ENCODE measurements at places on chromosomes 4 and X.

- no peak for DNase-seq
These were observed 738.6 kb upstream of the GRIA3 start for GRCh38 chrX:122445466-122445865.

DNA sequence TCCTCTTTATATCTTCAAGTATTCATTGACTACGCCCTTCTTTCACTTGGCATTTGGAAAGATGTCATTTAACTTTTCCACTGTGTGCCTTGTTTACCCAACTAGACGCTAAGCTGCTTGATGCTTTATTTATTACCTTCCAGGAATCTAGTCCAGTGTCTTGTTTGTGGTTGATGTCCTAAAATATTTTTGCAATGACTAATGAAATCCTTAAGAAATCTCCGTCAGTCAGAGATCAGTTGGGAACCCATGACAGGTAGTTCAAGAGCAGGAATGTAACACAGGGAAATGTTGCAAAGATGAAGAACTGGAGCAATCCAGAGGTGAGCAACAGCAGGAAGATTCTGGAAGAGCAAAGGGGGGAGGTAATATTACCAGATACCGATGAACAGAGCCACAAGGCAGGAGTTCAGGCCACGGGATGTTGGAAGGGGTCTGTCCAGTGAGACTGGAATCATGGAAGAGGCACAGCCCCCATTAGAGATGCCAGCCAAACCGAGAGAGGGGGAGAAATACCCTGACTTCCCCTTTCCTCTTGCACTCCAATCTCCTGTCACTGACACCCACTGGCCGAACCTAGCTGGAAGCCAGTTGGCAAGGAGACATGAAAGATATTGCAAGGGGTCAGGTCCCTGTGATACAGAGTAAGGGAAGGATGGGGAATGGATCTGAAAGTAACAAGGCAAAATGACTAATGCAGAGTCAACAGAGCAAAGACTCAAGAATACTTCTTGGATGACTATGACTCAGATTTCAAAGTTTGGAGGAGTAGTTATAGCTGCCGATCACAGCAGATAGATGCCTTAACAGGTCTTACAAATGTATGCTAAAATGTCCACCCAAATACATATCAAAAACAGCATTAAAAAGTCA lies 62.7 kb upstream of the PHKA2 start:
- DNase-seq: no peak

DNA sequence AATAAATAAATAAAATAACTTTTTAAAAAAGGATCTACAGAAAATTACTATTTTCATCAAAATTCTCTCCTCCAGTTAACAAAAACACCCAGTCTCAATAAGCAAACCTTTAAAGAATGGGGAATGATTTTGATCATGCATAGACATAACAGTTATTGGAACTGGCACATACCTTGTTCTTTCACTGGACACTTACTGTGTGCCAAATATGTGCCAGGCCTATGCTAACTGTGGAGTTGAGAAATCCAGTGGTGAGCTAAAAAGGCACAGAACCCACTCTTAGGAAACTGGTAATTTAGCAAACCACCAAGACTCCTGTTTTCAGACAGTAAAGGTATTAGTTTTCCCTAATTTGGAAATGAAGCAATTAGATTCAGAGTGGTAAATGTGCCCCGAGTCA lies 39.1 kb downstream of the CLOCK start:
- DNase-seq: no peak

- no peak for DNase-seq
These were observed 379.9 kb downstream of the TRAM1L1 start for GRCh38 chr4:116705466-116705865.

DNA sequence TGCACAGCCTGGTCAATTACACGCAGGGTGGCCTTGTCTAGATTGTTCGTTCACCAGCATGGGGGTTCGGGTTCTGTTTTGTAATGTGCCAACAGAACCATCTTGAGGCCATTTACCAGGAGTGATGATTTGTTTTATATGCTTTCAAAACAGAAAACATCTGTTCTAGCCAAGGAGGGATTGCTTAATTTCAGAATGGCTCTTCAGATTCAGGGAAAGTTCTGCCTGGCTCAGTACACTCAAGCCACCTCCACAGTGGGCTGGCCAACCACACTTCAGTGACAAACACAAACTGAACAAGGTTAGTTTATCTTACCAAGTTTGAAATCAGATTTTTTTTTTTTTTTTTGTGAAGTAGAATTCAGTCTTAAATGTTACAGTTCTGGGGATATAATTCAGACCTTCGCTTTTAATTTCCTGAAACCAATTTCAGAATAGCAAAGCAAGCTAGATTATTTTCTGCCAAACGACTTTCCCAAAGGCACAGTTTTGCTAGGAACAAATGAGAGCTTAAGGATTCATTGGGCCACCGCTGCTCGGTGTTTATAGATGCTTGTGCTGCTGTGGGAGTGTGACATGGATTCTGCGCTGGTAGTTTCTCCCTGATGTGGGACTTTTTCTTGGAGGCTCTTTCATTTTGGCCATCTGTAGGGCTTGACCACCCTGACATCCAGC lies 23.4 kb downstream of the SMS start:
- DNase-seq: no peak

DNA sequence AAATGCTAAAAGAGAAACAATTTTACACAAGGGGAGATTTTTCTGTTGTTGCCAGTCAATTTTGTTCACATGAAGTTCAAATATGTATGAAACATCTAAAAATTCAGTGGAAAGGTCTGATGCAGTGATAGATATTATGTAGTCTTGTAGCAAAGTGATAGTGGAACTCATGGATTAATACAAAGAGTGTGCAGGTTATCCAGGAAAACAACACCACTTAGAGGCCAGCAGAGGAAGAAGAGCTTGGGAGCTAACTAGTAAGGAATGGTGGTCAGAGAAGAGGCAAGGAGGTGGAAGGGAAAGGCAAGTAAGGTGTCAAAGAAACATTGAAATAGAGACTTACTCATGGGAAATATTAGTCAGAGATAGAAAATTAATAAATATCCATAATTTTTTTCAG lies 395.6 kb downstream of the MAPK10 start:
- DNase-seq: no peak

DNA sequence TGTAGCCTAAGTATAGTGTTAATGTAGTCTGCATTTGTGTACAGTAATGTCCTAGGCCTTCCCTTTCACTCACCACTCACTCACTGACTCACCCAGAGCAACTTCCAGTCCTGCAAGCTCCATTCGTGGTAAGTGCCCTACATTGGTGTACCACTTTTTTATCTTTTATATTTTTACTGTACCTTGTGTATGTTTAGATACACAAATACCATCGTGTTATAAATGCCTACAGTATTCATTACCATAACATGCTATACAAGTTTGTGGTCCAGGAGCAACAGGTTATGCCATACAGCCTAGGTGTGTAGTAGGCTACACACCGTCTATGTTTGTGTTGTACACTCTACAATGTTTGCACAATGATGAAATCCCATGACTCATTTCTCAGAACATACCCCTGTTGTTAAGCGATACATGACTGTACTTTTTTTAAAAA lies 15.4 kb downstream of the TSPAN5 start:
- no peak for DNase-seq

GRCh38 chr4:48970471-48970921 lies 15.6 kb upstream of the CWH43 start:
- no peak for DNase-seq

DNA sequence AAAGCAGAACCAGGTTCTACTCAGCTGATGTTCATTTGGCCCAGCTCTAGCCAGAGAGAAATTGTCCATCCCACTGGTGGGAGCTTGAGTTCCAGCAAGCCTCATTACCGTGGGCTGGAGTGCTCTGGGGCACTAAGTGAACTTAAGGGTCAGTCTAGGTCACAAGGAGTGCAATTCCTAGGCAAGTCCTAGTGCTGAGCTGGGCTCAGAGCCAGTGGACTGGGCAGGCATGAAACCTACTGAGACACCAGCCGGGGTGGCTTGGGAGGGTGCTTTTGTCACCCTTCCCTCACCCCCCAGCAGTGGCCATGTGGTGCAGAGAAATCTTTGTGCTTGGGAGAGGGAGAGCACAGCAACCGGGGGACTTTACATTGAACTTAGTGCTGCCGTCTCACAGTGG lies 39.4 kb downstream of the GSX2 start:
- no peak for DNase-seq

GRCh38 chr4:68183417-68183816 lies 53.7 kb upstream of the TMPRSS11F start:
- no peak for DNase-seq

DNA sequence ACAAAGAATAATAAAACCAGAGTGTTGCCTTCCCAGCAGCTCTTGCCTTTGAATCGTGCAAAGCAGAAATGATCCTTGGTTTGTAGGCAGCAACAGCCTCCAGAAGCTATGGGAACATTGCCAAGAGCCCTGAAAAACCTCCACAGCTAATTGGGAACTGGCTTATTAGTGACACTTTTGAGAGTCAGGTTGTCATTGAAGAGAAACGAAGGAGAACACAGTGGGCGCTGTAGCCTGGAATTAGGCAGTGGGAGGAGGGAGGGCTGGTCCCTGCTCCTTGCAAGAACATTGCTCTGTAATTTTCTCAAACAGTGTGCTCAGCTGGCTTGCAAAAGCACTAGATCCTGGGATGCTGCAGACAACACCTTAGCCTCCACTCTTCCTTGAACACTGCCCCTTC lies 331.5 kb upstream of the EMCN start:
- no peak for DNase-seq

- DNase-seq: peak; percentile 9
These were observed 39.5 kb downstream of the TMEM165 start for GRCh38 chr4:55435141-55435841.

GRCh38 chr4:7843831-7844593 lies 95.6 kb downstream of the AFAP1 start:
- peak; percentile 47 for DNase-seq

- no peak for DNase-seq
These were observed 1296.6 kb upstream of the IGFBP7 start for GRCh38 chr4:58406762-58407161.

GRCh38 chr4:59664771-59665170 lies 1535.4 kb upstream of the ADGRL3 start:
- DNase-seq: no peak

GRCh38 chr4:108325561-108325960 lies 156.8 kb upstream of the LEF1 start:
- DNase-seq: no peak

DNA sequence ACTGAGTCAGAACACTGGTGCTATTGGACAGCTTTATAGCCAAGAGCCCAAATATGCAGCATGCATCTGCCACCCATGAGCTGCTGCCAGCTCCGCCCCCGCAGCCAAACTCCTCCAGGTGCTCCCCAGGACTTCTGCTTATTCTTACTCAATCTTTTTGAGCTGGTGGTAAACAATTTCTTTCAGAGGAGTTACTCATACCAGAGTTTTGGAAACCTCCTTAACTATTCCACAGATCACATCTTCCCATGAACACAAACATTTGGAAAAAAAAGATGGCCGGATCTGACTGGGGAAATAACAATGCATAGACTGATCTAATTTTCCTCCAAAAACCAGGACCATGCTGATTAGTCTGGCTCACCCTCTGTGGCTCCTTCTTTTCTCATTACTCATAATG lies 399.9 kb downstream of the GPM6A start:
- DNase-seq: no peak

DNA sequence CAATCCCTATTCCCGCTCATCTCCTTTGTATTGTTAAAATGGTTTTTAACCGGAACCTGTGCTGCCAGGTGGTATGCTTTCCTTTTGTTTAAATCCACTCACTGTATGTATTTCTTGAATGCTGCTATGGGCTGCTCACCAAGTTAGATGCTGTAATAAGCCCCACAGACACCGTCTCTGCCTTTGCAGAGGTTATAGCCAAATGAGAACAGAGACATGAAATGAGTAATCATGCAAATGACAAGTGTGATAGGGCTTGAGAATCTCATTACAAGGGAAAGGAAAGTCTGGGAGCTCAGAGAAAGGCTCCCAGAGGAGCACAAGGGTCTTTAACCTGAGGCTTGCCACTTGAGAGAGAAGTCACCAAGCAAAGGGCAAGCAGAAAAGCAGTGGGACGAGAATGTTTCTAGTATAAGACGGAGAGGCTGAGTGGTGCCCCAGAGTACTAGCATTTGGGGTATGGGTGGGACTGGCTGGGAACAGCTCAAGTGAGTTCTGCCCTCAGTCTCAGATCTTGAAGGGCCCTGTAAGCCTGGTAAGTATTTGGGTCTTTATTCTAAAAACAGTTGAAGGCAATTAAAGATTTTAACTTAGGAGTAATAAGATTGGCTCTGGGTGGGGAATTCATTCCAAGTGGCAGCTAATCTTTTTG lies 110.8 kb upstream of the H2AZ1 start:
- no peak for DNase-seq

- no peak for DNase-seq
These were observed 377.5 kb downstream of the CENPC start for GRCh38 chr4:67167849-67168248.

- DNase-seq: no peak
These were observed 75.4 kb downstream of the AR start for GRCh38 chrX:67619253-67619652.

- no peak for DNase-seq
These were observed 7.4 kb downstream of the ATOH1 start for GRCh38 chr4:93835929-93836328.

DNA sequence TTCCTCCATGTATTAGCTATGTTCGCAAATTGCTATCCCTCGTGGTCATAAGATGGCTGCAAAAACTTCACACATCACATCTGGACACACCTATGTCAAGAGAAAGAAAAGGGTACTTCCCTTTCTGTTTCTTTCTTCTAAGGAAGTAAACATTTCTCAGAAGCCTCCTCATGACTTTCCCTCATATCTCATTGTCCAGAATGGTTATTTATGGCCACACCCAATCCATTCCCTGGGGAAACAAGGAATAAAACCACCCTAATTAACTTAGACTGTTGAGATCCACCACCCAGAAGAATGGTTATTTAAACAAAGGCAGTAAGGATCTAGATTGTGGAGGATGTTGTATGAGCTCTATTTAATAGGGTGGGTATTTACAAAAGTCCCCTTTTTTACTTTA lies 160.8 kb upstream of the LNX1 start:
- no peak for DNase-seq

DNA sequence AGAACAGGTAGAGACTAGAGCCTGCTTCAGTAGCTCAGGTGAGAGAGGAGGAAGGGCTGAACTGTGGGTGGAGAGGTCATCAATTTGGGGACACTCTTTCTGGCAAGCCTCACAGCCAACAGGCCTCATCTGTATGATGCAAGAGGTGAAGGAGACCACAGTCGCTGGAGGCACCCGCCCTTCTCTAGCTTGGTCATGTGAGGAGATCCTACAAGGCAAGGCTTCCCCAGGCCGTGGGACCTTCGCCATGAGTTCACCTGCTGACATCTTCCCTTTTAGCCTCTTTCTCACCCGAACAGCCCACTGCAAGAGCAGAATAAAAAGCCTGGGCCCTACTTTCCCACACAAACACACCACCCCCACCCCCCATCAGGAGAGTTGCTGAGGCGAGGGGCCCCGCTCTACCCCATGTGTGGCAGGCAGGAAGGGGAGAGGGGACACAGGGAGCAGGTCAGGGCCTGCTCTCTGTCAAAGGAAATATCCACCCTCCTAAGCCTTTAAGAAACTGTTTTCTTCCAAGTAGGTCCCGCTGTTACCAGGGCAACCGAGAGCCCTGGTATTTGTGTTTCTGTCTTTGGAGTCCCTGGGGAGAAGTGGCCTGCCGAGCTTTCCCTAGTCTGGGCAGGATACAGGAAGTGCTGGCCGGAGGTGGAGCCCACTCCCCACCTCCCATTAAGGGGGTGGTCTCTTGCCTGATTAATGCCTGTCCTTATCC lies 8.1 kb downstream of the RTL5 start:
- no peak for DNase-seq

Data from stimulated activated CD4-positive, alpha-beta T cell treated with anti-CD3 and anti-CD28 coated beads, Interleukin-12 subunit alpha, Interleukin-12 subunit beta, amount 100 ng/mL, for 48 hours (primary cell).